ENCODE measurements at places on chromosomes 13 and 19.

DNA sequence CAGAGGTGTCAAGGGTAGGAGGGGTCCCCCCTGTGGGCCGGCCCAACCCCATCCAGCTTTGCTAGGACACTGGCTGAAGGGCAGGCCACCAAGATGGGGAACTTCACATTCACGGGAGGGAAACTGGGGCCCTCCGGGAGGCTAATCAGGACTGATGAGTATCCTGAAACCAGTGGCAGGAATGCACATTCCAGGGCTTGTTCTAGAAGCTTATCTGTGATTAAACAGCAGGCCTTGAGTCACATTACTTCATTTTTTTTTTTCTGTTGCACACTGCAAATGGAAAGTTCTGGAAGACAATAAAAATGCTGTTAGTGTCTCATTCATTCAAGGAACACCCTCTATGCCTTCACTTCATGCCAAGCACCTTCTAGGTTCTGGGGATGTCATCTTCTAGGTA lies 15.5 kb upstream of the SIGLEC11 start:
- DNase-seq, result no peak

GRCh38 chr13:22316494-22317025 lies 645.7 kb downstream of the FGF9 start:
- no peak for DNase-seq

DNA sequence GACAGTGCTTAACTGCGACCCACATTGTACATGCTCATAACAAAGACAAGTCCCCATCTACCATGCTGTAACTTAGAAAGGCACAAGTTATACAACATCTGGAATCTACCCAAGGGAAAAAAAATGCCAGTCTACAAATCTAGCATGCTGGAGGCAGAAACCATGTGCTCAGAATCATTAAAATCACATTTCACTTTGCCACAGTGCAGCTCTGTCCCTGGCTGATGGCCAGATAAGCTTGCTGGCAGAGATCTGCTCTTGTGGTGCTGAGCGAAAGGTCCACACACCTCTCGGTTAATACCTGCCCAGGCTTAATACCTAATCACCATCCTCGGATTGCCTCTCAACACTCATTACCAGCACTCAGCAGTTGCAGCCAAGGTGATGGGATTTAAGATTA lies 74.1 kb upstream of the UQCRFS1 start:
- no peak for DNase-seq

DNA sequence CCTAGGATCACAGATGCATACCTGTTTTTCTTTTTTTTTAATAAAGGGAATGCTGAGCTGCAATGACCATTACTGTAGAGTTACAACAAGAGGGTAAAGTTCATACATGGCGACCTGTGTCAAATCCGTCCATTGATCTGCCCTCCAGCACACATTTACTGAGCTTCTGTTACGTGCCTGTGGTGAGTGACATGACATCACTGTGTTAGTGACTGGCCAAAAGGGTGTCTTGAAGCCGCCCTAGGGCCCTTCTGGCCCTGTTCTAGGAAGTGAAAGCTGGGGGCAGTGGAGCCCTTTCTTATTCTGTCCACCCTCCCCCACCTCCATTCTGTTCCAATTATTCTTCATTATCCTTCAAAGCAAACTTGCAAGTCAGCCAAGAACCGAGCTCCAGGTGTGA lies 66.3 kb downstream of the ZIC5 start:
- DNase-seq, result no peak

GRCh38 chr13:99959127-99959539 lies 12.4 kb downstream of the ZIC5 start:
- DNase-seq, result no peak

- DNase-seq, result no peak
These were observed 128.8 kb downstream of the ATP11A start for GRCh38 chr13:112818698-112819045.

- DNase-seq, result no peak
These were observed 36.8 kb downstream of the C13orf46 start for GRCh38 chr13:113937073-113937472.

GRCh38 chr19:1089891-1090290 lies 5.3 kb downstream of the POLR2E start:
- DNase-seq, result no peak

GRCh38 chr13:30235216-30235615 lies 72.1 kb downstream of the KATNAL1 start:
- DNase-seq, result no peak

GRCh38 chr13:105545811-105546210 lies 989.7 kb downstream of the EFNB2 start:
- DNase-seq, result no peak

- DNase-seq, result no peak
These were observed 183.9 kb downstream of the DCLK1 start for GRCh38 chr13:35947315-35947714.

DNA sequence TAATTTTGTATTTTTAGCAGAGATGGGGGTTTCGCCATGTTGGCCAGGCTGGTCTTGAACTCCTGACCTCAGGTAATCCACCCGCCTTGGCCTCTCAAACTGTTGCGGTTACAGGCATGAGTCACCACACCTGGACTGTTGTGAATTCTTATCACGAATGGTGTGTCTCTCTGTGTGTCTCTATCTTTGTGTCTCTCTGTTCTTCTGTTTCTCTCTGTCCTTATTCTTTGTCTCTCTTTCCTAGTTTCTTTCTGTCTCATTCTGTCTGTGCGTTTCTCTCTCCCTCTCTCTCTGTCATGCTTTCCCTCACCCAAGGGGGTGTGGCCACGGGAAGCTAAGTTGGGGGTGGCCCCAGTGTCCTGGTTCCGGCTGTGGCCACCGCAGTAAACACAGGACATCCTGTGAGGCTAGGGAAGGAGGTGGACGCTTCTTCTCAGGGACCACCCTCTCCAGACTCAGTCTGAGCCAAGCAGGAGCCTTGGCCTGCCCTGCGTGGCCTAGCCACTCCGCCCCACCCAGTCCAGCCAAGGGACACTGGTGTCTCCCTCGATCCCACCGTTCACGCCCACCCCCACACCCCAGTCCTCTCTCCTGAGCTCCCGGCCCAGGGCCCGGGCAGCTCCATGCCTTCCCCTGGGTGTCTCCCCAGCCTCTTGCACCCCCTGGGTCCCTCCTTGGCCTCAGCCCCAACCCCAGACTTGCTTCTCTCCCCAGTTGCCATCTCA lies 3.9 kb upstream of the PRX start:
- DNase-seq, result no peak

DNA sequence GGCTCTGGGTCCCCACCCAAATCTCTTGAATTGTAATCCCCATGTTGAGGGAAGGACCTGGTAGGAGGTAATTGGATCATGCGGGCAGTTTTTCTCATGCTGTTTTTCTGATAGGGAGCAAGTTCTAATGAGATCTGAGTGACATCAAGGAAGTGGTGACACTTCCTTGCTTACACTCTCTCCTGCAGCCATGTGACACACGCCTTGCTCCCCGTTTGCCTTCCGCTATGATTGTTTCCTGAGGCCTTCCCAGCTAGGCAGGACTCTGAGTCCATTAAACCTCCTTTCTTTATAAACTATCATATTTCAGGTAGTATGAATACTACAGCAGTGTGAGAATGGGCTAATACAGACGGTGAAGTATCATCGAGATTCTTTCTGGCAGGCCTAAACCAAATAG lies 1040.4 kb upstream of the MIR17HG start:
- DNase-seq, result no peak

- no peak for DNase-seq
These were observed 55.6 kb downstream of the TMED1 start for GRCh38 chr19:10780368-10780767.

DNA sequence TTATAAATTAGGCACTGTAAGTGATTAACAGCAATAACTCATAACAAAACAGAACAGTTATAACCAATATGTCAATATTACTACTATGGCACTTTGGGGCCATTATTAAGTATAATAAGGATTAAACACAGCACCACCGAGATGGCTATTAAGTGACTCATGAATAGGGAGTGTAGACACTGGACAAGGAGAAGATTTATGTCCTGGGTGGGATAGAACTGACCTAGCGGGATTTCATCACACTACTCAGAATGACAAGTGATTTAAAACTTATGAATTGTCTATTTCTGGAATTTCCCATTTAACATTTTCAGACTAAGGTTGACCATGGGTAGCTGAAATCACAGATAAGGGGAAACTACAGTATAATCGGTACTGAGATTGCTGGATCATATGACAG lies 79.0 kb upstream of the SLC7A1 start:
- DNase-seq, result no peak

DNA sequence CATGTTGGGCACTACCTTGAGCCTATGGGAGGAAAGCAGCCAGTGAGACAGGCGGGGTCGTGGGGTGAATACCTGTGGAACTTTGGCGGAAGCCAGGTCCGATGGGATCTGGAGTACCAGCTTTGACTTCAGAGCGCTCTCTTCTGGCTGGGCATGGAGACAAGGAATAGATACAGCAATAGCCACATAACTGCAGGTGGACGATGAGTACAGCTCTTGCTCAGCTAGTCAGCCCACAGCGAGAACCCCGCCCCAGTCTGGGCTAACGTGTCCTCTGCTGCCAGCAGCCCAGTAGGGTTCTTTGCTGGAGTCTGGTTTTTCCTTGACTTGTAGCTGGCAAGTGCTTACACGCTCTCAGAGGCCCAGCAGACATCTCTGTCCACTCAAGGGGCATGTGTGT lies 83.4 kb downstream of the SIPA1L3 start:
- no peak for DNase-seq

DNA sequence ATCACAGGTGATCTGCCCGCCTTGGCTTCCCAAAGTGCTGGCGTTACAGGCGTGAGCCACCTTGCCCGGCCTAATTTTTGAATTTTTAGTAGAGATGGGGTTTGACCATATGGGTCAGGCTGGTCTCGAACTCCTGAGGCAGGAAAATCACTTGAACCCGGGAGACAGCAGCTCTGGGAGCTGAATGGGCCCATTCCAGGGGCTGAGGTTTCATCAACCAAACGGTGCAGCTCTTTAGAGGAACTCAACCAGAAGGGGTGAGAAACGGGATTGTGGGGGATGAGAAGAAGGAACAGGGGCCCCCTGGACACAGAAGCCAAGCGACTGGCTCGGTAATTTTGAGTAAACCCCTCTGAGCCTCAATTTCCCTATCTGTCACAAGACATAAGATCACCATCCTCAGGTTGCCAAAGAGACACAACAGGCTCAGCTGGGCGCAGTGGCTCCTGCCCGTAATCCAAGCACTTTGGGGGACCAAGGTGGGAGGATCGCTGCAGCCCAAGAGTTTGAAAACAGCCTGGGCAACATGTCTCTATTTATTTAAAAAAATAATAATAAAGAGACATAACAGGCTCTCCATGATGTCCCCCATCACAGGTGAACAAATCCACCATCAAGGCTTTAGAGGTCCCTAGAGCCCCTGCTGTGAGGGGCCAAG lies 562 bp downstream of the IQCN start:
- DNase-seq, result no peak

GRCh38 chr19:43534816-43535761 lies 2.1 kb downstream of the ZNF575 start:
- no peak for DNase-seq

DNA sequence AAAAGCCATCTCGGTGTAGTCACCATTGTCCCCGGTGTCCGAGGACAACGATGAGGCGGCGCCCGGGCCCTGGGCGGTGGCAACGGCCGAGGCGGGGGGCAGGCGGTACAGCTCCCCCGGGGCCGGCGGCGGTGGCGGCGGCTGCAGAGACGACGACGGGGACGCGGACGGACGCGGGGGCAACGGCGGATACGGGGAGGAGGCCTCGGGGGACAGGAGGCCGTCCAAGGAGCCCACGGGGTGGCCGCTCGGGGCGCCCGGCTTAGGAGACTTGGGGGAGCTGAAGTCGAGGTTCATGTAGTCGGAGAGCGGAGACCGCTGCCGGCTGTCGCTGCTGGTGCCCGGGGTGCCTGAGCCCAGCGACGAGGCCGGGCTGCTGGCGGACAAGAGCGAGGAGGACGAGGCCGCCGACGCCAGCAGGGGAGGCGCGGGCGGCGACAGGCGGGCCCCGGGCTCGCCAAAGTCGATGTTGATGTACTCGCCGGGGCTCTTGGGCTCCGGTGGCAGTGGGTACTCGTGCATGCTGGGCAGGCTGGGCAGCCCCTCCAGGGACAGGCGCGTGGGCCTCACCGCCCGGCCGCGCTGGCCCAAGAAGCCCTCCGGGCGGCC lies 3.5 kb downstream of the IRS2 start:
- no peak for DNase-seq

DNA sequence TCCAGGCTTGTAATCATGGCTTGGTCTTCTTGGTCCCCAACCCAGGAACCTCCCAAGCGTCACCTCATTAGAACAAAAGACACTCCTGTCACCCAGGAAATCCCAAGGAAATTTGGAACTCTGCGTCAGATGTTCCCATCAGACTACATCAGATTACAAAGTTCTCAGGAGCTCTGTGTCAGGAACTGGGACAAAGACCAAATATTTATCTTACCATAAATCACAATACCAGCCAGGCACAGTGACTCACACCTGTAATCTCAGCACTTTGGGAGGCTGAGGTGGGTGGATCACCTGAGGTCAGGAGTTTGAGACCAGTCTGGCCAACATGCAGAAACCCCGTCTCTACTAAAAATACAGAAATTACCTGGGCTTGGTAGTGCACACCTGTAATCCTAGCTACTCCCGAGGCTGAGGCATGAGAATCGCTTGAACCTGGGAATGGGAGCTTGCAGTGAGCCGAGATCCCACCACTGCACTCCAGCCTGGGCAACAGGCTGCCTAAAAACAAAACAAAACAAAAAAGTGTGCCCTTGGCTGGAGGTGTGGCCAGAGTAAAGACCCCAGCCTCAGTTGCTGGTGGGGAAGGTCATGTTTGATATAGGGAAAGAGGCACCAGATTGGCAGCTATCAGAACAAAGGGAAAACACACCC lies 16.7 kb upstream of the CCDC124 start:
- DNase-seq, result no peak

DNA sequence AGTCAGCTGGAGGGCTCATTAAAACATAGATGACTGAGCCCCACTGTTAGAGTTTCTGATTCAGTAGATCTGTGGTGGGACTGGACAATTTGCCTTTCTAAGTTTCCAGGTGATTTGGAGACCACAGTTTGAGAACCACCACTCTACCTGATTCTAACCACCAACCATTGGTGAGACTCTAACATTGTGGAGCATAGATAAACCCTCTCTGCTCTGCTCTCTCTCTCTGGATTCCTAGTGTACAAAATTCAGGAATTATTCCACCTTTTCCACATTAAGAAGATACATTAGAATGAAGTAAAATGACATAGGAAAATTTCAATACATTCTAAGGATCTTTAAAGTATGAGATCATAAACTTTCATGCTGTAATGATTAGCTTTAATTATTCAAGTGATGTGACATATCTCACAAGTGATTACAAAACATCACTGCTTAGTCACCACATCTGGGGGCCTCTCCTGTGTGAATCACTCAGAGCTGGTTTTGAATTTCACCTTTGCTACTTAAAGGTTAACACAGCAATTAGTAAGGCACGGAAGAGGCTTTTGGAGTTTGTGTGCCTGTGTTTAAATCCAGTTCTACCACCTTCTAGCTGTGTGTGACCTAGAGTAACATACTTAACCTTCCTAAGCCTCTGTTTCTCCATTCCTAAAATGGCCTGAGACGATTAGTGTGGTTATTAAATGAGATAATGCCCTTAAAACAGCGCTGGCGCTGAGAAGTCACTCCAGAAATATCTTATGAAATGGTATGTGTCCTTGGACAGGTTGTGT lies 78.5 kb upstream of the NBEA start:
- peak; percentile 81 for DNase-seq

- no peak for DNase-seq
These were observed 102.2 kb upstream of the MBNL2 start for GRCh38 chr13:97119943-97120342.

Measured in GM04504 (cell line).